ENCODE measurements at places on chromosomes 1 and 21.

- no peak for DNase-seq
Measured at GRCh38 chr21:42524341-42525028, 10.8 kb downstream of the SLC37A1 start.

- no peak for DNase-seq
Measured at GRCh38 chr1:36337830-36338229, 14.4 kb upstream of the EVA1B start.

DNA sequence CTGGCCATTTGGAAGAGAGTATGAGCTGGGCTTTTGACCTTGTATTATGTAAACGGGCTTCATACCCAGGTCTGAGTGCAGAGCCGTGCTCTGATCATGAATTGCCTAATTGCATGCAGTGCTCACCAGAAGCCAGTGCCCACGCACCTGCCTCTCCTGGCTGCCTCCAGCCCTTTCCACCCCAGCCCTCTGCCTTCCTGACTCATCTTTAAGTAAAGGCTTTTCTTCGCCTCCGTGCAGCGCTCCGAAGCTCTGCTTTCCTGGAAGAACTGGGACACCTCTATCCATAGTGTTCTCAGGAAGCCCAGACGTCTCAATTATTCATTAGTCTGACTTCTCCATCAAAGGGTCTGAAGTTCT, 413.7 kb downstream of the PTPRU start:
- DNase-seq: no peak

DNA sequence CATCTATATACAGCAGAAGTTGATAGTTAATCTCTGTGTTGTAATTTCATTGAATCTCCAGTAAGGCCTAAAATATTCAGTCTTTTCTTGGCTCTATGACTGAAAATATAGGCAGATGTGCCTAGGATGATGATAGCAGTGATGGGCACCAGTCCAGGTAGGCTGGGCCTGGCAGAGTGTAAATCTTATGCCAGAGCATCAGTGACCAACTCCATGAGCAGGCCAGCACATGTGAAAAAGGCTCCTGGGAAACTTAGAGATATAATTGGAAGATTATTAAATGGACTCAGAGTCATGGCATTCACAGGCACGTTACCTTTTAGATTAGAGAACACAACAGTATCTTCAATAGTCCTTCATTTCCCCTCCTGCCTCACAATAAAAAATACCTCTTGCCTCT, 20.7 kb upstream of the CYYR1 start:
- no peak for DNase-seq

GRCh38 chr1:28104866-28105467, 16.6 kb upstream of the EYA3 start:
- peak; percentile 87 for DNase-seq

DNA sequence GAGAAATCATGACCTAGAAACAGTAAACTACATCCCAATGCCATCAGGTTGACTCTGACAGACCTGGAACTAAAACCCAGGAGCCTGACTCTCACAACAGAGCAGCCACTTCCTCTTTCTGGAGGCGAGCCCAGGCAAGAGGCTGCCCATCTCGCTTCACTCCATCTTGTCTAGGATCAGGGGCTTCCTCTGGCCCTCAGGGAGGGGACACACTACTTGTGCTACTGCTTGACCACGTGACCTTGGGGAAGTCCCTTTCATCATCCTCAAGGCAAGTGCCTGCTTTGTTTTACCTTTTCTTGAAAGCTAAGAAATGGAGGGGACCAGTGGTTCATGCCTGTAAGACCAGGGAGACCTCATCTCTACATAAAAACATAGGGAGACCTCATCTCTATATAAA, 2.6 kb upstream of the TENT5B start:
- DNase-seq: no peak

DNA sequence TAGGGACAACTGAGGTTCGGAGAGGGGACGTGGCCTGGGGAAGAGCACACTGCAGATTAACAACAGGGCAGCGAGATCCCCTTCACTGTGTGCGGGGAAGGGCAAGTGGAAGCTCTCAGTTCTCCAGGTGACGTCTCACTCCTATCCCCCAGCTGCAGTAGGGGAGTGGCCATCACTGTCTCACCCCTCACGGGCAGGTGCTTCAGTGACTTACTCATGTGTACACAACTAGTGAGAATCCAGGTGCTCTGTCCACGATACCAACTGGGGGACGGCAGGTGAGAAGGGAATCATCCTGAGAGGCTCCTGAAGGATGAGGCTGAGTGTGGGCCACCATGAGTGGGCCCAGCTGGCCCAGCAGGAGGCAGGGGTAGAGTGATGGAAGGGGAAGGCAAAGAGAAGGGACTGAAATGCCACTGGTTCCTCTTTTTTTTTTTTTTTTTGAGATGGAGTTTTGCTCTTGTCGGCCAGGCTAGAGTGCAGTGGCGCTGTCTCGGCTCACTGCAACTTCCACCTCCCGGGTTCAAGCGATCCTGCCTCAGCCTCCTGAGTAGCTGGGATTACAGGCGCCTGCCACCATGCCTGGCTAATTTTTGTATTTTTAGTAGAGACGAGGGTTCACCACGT, 25.9 kb downstream of the RHBG start:
- DNase-seq: no peak

GRCh38 chr1:107637101-107637500, 327.9 kb downstream of the VAV3 start:
- no peak for DNase-seq

- DNase-seq: no peak
Measured at GRCh38 chr1:218742467-218743262, 397.5 kb downstream of the TGFB2 start.

DNA sequence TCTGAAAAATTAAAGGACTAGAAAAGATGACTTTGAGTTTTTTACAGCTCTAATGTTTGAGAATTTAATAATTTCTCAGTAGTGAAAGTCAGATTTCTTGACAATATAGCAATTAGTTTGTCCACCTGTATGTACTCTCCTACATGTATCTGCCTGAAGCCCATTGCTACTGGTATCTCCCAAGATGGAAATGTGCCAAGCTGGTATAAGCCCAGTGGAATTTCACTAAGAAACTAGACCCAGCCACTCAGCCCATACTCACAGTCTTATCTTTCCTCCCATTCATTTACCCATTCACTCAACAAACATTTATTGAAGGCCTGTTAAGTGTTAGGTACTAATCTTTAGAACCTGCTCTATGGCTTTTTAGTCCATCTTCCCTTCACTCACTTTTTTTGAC, 21.6 kb upstream of the TRIM45 start:
- no peak for DNase-seq

GRCh38 chr21:45957981-45958600, 23.5 kb upstream of the COL6A1 start:
- DNase-seq: no peak

DNA sequence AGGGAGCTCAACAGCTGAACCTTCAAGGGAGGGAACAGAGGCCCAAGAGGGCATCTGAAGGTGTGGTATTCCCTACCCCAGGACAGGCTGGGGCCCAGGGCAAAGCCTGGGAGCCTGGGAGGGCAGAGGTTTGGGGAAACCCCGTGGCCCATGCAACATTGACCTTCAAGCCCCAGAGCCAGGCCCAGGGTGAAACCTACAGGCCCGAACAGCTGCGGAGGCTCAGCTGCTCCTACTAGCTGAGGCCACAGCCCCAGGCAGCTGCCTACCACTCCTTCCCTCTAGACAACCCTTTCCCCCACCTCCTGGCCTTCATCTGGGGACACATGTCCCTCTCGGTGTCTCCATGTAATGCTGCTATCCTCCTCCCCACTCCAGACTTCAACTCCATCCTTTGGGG, 3.2 kb downstream of the LAD1 start:
- no peak for DNase-seq

GRCh38 chr1:178877896-178878295, 7.0 kb upstream of the ANGPTL1 start:
- DNase-seq: no peak

- no peak for DNase-seq
Measured at GRCh38 chr1:63907051-63907450, 133.2 kb downstream of the ROR1 start.

DNA sequence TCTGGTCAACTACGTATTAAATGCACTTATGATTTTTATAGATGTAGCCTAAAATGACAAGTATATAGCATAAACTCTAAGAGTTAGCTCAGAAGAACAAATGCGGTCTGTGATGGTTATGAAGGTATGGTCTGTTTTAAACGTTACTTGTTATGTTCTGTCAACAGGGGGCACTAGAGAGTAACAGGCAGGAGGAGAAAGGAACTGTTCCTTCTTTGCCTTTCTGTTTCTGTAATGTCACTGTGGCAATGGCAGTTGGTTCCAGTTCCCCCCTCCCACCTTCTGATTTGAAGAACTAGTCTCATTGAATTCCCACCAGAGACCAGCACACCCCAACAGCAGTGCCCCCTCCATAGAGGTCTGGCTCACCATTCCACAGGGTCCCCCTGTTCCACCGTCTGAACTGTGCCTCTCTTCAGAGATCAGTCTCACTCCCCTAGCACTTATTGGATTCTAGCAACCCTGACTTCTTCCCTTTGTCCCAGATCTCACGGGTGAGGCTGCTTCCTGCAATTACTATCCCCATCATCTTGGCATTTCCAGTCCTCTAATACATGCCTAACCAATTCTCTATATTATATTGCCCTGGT, 14.0 kb downstream of the KRTAP24-1 start:
- peak; percentile 48 for DNase-seq

DNA sequence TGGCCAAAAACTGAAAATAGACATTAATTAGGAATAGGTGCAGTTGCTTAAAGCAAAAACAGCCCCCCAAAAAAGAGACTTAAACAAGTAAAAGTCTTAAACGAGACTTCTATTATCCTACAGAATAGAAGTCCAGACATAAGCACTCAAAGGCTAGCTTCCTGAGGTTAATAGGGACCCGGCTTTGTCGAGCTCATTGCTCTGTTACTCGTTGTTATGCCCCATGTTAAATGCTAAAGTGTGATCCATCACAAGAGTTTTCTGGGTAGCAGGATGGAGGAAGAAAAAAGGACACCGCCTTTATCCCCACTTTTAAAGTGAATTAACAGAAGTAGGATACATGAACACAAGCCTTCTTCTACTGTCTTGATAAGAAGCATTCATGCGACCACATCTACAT, 10.6 kb downstream of the CD1D start:
- DNase-seq: no peak

GRCh38 chr21:41894922-41895557, 15.9 kb upstream of the PRDM15 start:
- no peak for DNase-seq

DNA sequence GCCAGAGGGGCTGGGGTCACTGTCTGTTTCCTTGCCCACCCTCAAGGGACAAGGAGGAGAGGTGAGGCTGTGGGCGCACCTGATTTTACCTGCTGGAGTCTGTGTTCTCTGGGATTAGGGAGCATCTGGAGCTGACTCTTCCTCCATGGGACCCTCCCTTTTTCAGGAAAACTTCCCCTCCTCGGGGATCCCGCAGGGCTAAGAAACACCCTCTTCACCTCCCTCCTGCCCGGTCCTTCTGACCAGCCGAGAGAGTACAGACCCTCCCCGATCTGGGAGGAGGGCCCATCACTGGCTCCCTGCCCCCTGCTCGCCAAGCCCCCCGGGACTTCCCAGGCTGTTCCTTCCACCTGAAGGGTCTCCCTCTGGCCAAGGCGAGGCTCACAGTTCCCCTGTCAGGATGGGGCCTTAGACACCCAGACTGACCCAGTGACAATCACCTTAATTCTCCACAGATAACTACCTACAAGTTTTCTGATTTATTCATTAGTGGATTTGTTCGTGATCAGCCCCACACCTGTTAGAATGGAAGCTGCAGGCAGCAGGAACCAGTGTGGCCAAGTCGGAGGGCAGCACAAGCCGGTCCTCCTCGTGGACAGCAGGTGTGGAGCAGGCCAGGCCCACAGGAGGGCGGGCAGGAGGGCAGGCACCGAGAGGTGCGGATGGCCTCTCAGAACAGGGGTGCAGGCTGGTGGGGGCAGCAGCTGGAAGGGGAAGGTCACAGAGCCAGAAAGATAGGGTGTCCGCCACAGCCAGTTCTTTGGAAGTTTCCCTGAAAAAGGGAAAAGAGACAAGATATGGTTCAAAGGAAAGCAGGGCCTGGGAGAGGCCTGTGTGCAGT, 15.9 kb upstream of the SAMD11 start:
- DNase-seq: no peak
